ENCODE measurements at places on chromosomes 4 and X.

DNA sequence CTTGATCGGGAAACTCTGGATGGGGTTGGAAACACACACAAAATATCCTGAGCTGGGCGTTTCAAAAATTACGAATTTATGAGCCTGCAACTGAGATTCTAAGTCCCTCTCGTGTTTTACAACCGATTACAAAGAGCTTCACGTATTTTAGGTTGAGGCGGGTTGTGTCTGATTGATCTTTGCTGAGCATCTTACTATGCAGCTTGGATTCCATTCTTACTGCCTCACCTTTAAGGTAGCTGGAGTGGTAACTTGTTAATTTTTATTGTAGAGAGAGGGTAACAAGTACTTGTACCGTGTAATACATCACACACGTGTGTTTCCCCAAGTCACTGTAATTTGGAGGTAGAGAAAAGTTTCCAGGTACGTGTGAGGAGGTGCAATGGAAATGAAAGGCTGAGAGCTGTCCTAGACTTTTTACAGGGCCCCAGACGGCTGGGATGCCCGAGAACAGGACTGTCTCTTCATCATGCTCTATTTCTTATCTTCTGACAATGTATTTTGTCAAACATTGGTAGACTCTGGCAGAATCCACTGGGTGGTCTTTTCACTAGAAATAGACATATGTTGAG is 97.8 kb upstream of the TENM3 start:
- no peak for DNase-seq

- no peak for DNase-seq
Observed at GRCh38 chr4:184019076-184019475, 114.0 kb downstream of the STOX2 start.

- no peak for DNase-seq
Observed at GRCh38 chr4:161329852-161330251, 833.9 kb downstream of the FSTL5 start.

- DNase-seq = no peak
Observed at GRCh38 chr4:13218326-13218958, 265.7 kb downstream of the RAB28 start.

DNA sequence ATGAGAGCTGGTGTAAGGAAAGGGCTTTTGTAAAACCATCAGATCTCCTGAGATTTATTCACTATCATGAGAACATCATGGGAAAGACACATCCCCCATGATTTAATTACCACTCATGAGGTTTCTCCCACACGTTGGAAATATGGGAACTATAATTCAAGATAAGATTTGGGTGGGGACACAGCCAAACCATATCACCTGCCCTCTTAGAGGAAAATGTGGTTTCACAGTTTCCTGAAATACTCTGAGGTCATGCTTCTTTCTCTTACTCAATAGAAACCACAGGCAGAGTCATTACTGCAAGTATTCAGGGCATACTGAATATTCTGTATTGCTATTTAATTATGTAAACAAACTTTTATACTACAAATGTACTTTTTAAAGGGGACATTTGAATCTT is 1453.3 kb downstream of the PCDH18 start:
- DNase-seq = peak; percentile 60

DNA sequence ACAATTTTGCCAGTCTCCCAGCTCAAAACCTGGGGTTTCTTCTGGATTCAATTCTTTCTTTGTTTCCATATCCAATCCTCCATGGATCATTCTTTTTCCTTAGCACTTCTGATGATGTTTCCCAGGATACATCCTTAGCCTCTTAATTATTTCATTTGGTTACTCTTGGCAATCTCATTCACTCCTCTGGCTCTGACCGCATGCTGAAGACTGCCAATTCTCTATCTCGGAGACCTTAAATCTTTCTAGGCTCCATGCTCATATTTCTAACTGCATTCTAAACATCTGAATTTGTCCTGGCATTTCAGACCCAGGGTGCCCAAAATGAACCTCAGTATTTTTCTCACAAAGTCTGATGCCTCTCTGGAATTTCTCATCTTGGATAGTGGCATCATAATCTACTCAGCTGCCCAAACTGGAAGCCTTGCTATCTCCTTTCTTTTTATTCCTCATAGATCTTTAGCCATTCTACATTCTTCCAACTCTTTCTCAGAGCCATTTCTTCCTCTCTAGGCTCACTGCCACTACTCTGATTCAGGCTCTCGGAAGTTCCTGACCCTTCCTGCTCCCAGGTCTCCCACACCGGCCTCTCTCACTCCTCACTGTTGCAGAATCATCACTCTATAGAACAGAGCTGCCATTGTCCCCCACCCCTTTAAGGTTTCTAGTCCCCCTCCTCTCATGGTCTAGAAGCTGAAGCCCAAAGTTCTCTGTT is 290.2 kb downstream of the CAMK2D start:
- no peak for DNase-seq

DNA sequence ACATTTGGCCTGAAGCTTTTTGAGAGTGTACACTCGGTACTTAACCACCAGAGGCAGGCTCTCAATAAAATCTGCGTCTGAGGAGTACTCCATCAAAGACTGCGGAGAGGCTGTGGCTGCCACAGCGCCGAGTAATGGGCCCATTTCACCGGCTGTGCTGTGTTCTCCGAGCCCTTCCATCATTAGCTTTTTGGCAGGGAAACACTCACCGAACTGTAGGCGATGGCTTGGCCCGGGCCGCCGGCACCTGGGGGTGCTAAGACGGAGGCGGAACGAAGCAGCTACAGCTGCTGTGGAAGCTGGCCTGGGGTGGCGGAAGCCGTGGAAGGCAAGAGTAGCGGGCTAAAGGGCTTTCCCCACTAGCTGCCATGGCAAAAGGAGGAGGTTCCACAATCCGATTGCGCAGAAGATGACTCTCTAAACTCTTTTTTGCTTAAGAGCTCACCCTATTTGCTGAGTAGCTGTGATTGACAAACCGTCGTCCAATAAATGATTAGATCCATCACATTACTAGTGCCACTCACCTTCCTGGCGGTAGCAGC is 48.5 kb upstream of the PABPC1L2A start:
- peak; percentile 80 for DNase-seq

DNA sequence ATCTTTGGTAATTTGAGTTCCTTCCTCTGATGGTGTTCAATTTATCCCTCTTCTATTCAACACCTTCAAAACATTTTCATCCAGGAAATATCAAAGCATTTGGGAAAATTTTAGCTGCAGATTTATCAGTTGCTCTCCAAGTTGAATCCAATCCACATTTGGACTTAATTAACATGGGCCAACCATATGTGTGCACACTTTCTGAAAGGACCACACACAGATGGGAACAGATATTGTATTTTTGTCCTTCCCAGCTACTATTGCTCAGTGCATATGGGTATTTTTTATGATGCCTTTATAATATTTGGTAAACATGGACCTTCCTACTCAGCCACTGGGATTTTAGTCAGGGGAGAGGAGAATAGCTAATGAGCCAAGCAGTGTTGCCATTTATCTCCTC is 65.2 kb downstream of the GLRA2 start:
- DNase-seq = no peak

DNA sequence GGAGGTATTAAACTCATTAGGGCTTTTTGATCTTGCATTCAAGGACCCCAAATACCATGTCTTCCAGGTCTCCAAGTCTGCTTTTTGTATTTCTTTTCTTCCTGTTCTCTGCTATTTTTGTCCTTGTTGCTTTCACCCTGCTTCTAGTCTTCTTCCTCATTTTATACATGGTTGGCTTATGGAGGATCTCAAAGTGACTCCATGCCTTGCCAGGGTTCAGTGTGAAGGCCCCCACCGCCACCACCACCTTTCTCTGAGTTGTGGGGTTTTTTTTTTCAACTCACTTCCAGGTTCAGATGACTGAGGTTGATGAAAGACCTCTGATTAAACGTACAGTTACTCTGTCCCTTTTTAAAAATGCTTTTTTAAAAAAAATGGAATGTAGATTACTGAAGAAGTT is 96.3 kb downstream of the MAML3 start:
- DNase-seq = no peak

DNA sequence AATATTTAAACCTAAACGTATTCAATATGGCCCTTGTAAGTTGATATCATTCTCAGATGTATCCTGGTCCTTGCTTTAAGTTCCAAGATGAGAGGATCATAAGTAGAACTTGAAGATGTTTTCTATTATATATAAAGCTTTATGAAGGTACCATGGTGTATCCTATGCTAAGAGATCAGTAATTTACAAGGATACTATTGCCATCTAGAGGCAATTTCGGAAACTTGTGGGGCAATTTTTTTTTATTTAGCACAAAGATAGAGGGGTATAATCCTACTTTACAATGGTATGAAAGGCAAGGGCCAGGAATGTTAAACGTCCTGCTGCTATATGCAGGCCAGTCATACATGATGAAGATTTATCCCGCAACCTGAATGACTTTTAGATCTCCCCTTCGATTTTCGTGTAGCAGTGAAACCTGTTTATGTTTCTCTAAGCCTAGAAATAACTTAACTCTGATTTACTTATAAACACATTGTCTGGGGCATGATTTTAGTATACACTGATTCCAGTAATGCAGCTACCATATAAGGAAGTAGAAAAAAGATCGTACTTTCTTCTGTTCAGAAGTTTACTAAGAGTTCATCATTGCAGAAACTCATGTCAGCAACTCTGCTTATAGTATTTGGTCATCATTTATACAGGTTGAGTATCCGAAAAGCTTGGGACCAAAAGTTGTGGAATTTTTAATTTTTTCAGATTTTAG is 2.6 kb downstream of the SLC25A31 start:
- DNase-seq = peak; percentile 68

DNA sequence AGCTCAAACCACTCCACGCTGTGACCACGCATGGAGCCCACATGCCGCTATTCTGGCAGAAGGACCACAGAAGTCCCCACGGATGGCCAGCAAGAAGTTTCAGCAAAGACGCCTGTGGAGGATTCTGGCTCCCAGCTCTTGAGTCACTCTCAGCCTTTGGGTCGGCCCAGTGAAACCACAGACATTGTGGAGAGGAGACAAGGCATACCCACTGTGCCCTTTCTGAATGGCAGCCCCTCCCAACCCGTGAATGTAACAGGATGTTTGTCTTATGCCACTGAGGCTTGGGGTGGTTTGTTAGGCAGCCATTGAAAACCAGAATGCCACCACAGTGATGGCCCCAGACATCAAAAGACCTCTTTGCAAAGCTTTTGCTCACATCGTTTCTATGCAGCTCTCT is 42.7 kb downstream of the ABLIM2 start:
- no peak for DNase-seq

DNA sequence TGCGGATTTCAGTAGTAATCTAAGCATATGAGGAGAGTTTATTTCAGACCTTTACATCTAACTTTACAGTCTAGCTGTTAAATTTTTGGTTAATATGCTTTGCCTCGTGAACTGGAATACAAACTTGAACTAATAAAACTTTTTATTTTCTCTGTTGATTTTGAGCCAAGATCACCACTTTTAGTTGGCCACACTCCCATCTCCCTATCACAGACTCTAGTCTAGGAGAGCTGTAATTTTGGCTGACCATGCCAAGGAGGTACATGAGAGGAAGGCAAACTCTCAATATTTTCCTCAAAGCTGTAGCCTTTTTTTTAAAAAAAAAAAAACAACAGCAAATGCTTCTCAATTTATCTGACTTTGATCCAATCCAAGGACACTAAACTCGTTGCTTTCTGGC is 597.5 kb upstream of the PCDH7 start:
- DNase-seq = no peak

DNA sequence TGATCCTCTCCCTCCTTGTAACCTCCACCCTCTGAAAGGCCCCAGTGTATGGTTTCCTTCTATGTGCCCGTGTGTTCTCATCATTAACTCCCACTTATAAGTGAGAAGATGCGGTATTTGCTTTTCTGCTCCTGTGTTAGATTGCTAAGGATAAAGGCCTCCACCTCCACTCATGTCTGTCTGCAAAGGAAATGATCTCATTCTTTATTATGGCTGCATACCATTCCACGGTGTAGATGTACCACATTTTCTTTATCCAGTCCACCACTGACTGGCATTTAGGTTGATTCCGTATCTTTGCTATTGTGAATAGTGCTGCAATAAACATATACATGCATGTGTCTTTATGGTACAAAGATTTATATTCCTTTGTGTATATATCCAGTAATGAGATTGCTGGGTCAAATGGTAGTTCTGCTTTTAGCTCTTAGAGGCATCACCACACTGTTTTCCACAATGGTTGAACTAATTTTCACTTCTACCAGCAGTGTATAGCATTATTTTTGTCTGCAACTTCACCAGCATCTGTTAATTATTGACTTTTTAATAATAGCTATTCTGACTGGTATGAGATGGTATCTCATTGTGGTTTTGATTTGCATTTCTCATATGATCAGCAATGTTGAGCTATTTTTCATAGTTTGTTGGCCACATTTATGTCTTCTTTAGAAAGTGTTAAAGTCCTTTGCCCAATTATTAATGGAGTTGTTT is 1030.9 kb downstream of the FSTL5 start:
- DNase-seq = no peak

GRCh38 chr4:165541851-165542459 is 163.1 kb downstream of the CPE start:
- DNase-seq = no peak

GRCh38 chrX:154731184-154731583 is 19.7 kb downstream of the GAB3 start:
- no peak for DNase-seq

DNA sequence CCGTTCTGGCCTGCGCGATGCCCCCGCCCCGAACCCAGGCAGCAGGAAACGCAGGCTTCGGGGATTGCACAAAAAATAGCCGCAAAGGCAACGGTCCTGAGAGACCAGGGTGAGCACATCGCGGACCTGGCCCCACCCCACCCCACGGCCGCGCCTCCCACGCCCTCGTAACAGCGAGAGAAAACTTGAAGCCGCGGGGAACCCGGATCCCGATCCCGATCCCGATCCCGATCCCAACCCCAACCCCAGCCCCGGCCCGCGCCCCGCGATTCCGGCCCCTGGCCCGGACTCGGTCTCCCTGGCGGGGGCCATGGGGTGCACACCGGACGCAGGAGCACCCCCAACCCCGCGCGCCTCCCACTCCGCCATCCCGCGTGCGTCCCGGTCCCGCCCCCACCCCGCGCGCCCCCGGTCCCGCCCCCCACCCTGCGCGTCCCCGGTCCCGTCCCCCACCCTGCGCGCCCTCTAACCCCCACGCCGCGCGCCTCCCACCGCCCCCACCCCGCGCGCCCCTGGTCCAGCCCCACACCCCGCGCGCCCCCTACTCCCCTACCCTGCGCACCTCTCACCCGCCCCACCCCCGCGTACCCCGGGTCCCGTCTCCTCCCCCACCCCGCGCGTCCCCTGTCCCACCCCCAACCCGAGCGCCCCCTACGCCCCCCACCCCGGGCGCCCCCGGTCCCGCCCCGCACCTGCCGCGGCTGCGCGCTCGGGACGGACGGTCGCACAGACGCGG is 29.0 kb downstream of the NOP14 start:
- peak; percentile 15 for DNase-seq

GRCh38 chr4:173254646-173255045 is 79.5 kb downstream of the HMGB2 start:
- no peak for DNase-seq

GRCh38 chr4:135497563-135498152 is 1296.1 kb upstream of the PABPC4L start:
- DNase-seq = no peak

DNA sequence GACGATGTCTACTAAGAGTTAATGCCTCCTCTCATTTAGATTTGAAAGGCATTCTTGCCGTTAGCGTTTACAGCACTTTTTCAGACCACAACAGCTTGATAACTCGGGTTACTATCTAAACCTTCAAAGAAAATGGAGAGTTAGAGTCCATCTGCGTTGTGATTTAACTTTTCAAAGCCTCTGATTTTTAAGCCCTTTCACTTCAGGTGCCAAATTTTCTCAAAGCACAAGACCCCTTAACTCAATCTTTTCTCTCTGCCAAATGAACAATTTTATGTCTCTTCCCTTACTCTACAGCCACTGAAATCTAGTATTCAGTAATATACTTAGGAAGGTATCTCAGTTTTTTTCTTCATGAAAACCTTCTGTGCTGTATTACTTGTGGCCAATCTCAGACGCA is 310.5 kb downstream of the TENM3 start:
- no peak for DNase-seq

- no peak for DNase-seq
Observed at GRCh38 chr4:145587088-145587754, 32.0 kb upstream of the MMAA start.

Measured in common myeloid progenitor, CD34-positive (primary cell).